ENCODE measurements at places on chromosomes 12 and 14. TPM values are rescaled to one million over a fixed set of nuclear protein-coding genes. Genes with fewer than 3 reads are reported as not detected.

DNA sequence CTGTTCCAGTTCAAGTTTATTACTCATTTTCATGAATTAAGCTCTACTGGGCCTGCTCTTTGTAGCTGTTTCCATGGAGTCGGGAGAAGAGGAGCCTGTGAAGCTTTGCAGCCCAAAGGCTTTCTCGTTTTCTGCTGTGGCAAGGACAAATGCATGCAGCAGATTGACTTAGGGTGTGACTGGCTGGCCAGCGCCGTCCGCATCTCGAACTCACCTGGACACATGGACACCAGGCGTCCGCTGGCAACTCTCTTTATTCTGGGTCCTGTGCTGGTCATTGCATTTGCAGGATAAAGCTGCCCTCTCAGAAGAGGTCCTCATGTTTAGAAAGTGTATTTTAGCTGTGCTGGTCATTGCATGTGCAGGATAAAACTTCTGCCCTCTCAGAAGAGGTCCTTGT lies 350.4 kb downstream of the TMEM121 start:
- no peak for DNase-seq

- DNase-seq: no peak
Measured at GRCh38 chr12:120842595-120842994, 61.6 kb downstream of the SPPL3 start.

DNA sequence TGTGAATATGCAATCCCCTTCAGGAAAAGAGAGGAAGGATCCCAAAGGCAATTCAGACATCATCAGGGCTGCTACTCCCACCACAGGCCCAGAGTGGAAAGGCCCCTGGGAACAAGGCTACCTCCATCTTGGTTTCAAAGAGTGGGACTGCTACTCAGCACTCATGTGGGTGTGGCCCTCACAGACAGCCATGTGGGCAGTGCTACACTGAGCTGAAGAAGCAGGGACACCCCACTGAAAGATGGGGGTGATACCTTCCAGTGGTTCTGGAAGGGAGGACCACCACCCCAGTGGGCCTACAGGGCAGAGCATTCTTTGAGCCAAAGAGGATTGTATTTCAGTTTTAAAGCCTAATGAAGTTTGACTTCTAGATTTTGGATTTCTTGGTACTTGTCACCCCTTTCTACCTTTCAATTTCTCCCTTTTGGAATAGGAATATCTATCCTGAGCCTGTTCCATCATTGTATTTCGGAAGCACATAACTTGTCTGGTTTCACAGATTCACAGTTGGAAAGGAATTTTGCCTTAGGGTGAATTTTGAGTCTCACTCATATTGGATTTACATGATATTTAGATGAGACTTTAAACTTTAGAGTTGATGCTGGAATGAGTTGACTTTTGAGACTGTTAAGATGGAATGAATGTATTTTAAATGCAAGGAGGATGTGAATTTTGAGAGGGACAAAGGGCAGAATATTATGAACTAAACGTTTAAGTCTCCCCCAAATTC lies 16.5 kb upstream of the LTA4H start:
- no peak for DNase-seq

LRRK2 gene
- 1.4 TPM for total RNA-seq

DNA sequence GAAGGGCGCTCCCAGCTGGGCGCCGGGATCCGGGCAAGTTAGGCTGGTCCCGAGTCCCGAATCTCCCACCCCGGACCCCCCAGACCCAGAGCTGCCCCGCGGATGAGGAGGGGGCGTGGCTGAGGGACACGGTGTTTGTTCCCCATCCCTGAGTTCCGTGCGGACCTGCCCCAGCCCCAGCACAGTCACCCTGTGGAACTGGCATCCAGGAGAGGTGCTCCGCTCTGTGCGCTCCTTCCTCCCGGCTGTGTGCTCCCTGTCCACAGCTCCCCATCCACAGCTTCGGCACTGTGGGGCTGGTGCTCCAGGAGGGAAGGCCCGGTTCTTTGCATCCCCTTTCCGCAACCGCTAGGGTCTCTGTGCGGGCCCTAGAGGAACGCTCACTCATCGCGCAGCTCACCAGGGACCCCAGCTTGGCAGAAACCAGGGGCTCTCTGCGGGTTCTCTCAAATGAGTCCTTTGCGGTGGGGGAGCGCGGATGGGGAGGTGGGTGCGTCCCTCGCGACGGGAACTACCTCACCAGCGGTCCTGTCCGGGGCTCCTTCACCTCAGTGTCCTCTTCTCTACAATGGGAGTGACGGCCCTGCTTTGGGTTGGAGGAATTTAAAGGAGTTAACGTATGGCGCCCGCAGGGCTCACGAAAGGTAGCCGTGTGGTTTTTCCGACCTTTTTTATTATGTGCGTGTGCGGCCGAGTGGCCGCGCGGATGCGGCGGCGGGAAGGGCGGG lies 845 bp downstream of the TMEM132C start:
- DNase-seq: no peak

- no peak for DNase-seq
Measured at GRCh38 chr14:106039400-106039799, 513.0 kb downstream of the TMEM121 start.

DNA sequence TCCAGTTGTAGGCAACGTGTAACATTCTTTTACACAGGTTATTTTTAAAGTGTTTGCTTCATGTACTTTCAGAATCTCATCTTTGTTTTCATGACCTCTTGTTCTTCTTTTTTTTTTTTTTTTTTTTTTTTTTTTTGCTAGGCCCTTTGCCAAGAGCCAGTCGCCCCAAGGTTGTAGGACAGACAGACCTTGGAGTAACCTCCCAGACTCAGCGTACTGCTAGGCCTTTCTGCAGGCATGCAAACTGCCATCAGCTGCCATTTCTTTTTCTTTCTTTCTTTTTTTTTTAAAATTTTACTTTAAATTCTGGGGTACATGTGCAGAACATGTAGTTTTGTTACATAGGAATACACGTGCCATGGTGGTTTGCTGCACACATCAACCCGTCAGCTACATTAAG lies 452.3 kb upstream of the MDGA2 start:
- DNase-seq: no peak

GRCh38 chr14:103532216-103533136 lies 3.5 kb downstream of the TRMT61A start:
- no peak for DNase-seq

DNA sequence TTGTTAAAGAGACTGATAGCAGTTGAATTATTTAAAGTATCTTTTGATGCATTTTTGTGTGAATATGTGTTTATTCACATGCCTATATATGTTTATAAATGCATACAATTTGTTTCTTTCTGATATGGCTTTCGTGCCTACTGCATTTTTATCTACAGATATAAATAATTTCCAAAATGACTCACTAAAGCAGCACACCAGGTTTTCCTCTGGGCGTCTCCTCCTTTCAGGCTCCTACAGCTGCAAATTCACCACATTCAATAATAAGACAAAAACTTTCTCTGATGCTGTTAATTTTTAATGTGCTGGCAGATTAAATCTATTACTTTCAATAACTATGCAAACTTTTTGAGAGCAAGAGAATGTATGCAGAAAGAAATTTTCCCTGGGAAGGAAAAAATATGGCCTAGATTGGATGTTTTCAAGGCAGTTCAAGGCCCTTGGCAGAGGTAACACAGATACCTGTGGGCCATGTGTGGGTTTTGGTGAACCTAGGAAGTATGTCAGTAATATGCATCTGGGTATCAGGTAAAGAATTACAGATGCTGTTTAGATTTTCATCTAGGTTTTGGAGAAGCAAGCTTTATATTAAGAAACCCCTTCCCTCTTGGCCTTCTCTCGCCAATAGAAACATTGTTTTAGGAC lies 381.8 kb downstream of the EGLN3 start:
- no peak for DNase-seq

GRCh38 chr14:52318826-52319645 lies 4.9 kb downstream of the PTGER2 start:
- no peak for DNase-seq

CCDC197 gene
- total RNA-seq: not detected

RTN1 gene
- 11.1 TPM for total RNA-seq

All from type B pancreatic cell (in vitro differentiated cells).